ENCODE measurements at places on chromosomes 3 and 15. TPM values are rescaled to one million over a fixed set of nuclear protein-coding genes. Genes with fewer than 3 reads are reported as not detected.

SEMA5B gene
- not detected for total RNA-seq

RARRES1 gene
- 1.8 TPM for total RNA-seq

SLC2A2 gene
- 0.12 TPM for total RNA-seq

CLDN1 gene
- 1.8 TPM for total RNA-seq

AGTR1 gene
- total RNA-seq: not detected

PPP1R14D gene
- not detected for total RNA-seq

KBTBD13 gene
- total RNA-seq: not detected

TRNT1 gene
- total RNA-seq: 11.5 TPM

KNG1 gene
- not detected for total RNA-seq

ACSBG1 gene
- total RNA-seq: not detected

IDH3A gene
- 52.6 TPM for total RNA-seq

CEP19 gene
- 11.2 TPM for total RNA-seq

DNA sequence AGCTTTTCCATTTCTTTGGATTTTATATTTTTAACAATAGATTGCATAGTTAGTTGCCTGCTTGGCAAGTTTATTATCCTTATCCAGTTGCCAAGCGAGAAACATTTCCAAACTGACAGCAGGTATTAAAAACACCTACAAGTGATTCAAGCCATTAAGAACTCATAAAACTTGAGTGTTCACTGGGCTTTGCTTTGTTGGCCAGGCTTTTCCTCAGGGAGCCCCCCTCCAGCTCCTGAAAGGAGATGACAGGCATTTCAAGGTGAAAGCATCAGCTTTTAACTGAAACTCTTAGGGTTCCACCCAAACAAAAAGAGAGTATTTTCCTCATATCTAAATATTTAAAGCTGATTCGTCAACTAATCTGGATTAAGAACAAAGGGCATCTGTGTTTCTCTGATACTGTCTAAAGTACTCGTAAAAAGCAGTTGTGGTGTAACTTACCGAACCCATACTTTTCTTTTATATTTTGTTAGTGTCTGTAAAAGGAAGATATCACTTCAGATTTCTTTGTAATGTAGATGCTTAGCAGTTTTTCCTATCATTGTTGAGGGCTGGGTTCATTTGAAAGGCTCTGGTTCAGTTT, 363.4 kb downstream of the OTOL1 start:
- no peak for DNase-seq

GRCh38 chr3:182413061-182413460, 380.2 kb upstream of the ATP11B start:
- DNase-seq: no peak

- no peak for DNase-seq
Observed at GRCh38 chr3:73557986-73558726, 66.6 kb downstream of the PDZRN3 start.

- DNase-seq: peak; percentile 11
Observed at GRCh38 chr3:106176734-106177133, 307.9 kb upstream of the CBLB start.

GRCh38 chr3:110971010-110971601, 100.5 kb upstream of the NECTIN3 start:
- DNase-seq: peak; percentile 76

GRCh38 chr15:58438956-58439355, 7.2 kb downstream of the LIPC start:
- DNase-seq: peak; percentile 66

- DNase-seq: no peak
Observed at GRCh38 chr15:68495221-68495950, 63.4 kb upstream of the ITGA11 start.

GRCh38 chr3:138355071-138355470, 6.7 kb downstream of the MRAS start:
- no peak for DNase-seq

DNA sequence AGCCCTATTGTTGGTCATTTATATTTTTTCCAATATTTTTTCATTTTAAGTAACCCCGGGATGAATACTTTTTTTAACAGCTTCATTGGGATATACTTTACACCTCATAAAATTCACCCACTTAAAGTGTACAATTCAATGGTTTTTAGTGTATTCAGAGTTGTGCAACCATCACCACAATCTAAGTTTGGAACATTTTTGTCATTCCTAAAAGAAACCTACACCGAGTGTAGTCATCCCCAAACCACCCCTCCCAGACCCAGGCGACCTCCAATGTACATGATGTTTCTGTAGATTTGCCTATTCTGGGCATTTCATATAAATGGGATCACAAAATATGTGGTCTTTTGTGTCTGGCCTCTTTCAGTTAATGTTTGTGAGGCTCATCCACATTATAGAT, 118.3 kb upstream of the FRMD4B start:
- DNase-seq: no peak

DNA sequence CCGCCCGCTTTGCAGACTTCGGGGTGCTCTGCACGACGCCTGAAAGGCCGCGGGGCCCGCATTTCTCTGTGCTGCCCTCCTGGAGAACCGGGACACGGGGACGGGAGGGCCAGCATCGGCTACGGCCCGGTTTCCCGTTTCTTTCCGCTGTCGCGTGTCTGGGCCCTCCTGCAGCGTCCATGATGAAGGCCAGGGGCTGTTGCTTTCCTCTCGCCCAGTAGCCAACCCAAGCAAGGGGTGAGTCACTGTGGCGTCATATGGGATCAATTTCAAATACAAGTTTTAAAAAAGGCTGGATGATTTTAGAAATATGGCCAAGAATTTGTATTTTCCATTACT, 435 bp downstream of the SLC35G2 start:
- peak; percentile 84 for DNase-seq

DNA sequence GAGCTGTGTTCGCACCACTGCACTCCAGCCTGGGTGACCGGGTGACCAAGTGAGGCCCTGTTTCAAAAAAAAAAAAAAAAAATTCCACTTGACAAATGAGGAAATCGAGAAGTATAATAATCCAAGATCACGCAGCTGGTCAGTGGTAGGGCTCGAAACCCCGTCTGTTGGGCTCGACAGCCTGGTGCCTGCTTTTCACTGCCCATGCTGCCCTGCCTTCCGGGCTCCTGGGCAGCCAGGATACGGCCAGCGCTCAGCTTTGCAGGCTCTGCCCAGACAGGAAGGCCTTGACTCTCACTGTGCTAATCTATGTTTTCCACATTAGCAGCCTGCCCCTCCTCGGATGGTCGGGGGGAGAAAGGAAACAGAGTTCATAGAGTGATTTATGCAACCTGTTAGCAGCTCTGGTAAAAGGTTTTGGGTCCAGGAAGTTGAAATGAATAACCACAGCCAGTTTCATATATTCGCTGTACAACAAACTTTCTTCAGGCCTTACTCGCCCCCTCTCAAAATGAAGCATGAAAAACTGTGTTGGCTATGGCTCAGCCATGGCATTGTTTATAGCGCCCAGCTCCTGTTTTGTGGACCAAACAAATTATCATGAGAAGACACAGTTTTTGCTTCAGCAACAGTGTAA, 108.8 kb downstream of the XXYLT1 start:
- no peak for DNase-seq

- DNase-seq: no peak
Observed at GRCh38 chr3:126490619-126491018, 14.9 kb upstream of the ZXDC start.

- DNase-seq: peak; percentile 36
Observed at GRCh38 chr15:77784361-77785292, 151.9 kb upstream of the LINGO1 start.

DNA sequence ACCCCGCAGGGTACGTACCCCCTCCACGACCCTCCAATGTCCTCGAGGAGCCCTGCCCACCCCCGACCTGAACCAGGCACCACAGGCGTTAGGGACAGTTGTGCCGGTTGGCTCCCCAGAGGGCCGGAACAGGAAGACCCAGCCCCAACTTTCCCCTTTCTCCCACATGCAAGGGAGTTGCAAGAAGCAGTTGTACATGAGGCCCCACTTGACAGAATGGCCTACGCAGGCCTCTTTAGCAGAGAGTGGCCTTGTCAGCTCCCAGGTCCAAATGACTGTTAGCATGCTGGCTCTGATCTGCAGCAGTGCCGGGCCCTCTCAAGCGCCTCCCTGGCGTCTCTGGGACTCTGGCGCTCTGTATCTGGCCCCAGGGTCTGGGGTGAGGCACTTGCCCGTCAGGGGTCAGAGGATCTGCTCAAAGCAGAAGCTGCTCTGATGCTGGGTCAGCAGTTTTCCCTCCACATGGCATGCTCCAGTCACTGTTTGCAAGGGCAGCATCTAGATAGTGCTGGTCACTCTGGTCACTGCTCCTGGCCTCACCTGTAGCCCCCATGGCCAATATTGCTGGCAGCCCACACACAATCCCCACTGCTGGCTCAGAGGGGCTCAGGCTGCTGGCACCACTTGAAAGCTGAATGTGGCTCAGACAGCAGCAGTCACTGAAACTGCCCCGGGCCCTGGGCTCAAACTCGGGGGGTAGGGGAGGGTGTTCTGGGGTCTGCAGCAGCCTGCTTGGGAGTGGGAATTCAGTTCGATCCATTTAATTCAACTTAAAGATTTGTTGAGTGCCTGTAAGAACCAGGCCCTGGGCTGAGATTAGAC, 254.5 kb downstream of the FAM43A start:
- no peak for DNase-seq

GRCh38 chr3:140599009-140599408, 78.9 kb upstream of the TRIM42 start:
- DNase-seq: no peak

DNA sequence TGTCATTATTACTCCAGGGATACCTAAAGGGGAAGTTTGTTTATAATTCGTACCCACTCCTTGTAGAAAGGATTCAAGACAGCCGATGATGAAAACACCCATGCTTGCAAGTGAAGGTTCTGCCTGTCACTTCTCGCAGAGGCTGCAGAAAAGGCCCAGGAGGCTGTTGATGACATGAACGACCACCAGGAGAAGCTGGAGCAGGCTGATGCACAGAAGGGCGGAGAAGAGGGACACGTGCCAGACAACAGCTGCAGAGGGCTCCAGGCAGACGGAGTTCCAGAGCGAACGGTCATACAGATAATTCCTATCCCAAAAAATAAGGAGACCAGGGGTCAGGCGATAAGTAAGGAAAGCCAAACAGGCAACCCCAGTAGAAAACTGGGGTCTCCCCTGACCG, 5.7 kb upstream of the DYNLT2B start:
- DNase-seq: no peak

DNA sequence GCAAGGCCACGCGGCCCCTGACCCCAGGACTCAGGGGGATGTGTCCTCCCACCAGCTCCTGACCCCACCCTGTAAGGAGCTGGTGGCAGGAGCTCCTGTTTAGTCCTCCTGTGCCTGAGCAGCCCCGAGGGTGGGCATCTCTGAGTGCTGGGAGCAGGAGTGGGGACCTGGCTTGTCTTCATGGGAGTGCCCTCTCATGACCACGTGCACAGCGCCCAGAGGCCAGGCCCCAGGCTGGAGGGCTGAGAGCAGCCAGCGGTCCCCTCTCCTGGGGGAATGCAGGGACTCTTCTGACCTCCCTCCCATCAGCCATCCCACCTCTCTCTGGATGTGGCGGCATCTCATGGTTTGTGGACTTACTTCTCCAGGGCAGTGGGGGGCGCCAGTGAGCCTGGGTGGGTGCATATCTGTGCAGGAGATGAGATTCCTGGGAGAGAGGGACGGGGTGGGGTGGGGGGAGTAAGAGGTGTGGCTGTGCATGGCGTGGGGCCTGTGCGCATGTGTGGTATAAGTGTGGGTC, 205.6 kb downstream of the TBC1D2B start:
- DNase-seq: no peak

GRCh38 chr3:177906578-177907229, 629.5 kb upstream of the KCNMB2 start:
- DNase-seq: peak; percentile 53

DNA sequence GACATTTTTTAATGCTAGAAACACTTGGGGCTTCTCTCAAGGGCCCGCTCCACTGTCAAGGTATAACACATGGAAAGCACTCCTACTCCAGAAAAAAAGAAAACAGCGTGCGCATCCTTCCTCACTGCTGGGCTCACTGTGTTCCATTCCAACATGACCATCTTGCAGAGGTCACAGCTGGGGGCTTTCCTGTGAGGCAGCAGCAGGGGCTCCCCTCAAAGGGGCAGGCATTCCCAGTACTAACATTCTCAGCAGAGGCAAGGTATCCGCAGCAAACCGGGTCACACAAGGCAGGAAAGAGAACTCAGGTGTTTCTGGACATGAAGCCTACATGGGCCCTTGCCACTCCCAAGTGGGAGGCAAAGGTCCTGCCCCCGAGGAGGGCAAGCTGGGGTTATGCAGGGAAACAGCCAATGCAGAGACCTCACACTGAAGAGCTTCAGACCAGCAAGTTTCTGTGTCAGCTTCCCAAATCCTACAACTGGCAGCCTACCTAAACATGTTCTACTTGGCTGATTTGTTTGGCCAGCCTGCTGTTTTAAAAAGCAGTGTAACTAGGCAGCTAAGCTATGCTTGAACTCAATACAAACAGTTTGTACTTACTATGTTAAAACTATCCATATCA, 6.4 kb downstream of the BDH1 start:
- no peak for DNase-seq

GRCh38 chr3:163462446-163462845, 1615.8 kb downstream of the SI start:
- DNase-seq: no peak

DNA sequence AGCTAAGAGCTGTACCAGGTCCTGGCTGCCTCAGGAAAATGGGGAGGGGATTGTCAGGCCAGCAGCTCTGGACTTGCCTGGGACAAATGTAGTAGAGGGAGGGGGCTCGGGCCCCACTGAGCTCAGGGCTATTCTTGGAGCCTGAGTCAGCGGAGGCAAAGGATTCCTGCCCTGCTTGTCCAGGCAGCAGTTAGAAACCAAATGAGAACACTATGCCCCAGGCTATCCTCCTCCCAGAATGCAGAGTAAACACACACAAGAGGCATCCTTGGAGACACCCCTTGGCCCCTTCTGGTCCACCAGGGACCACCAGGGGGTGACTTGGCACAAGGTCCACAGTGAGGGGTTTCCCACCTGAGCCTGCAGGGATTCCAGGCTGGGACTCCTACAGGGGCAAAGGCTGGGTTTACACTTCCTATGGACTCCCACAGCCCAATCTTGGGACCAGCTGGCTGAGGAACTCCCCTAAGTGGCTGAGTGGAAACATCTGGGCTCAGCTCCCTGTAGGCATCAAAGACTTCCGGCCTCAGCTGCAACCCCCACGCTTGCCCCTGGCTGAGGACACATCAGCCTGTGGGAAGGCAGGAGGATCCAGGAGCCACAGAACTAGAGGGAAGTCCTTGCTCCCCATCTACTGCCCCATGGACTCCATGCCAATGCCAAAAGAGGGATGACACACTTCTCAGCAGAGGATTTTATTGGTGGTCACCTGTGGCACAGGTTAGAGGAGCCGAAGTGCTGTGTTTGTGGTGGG, 3.4 kb upstream of the COL7A1 start:
- peak; percentile 96 for DNase-seq

- DNase-seq: no peak
Observed at GRCh38 chr3:53885239-53885638, 3.3 kb upstream of the ACTR8 start.

DNA sequence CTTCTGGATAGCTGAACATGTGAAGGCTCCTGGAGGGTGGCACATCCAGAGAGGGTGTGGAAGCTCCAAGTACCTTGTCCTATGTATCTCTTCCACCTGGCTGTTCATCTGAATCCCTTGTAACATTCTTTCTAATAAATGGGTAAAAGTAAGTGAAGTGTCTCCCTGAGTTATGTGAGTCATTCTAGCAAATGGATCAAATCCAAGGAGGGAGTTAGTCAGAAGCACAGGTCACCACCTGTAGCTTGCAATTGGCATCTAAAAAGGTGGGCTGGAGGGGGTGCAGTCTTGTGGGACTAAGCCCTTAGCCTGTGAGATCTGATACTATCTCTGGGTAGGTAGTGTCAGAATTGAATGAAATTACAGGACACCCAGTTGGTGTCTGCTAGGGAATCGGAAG, 71.0 kb downstream of the WWTR1 start:
- DNase-seq: peak; percentile 90
